ENCODE measurements at places on chromosomes 6 and 20.

DNA sequence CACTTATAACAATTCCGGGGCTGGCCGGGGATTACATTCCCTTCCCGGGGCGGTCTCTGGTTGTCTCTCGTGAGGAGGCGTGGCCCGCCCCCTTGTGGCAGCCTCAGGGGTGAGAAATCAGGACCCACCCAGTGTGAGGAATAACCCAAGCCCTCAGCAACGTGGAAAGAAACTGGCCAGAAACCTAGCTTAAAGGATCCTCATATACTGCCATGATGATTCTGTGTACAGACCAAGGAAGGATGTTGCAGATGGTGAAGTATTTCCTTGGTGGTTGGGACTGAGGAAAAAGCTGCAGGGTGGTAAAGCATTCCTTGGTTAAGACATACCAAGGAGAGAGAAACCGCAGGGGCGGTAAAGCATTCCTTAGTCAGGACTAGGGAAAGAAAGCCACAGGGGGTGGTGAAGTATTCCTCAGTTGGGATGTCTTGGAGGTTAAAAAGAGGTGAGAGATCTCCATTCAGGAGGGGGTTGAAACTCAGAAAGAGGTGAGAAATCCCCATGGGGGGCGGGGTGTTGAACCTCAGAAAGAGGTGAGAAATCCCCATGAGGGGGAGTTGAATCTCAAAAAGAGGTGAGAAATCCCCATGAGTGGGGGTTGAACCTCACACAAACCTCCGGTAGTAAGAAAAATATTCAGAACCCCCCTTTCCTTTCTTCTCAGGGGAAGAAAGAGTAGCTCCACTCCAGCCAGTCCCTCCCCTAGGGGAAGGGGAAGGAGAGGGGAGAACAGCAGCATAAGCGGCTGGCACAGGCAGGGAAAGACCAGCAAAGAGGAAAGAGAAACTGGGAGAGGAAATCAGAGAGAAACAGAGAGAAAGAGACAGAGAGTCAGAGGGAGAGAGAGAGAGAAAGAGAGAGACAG is 238.1 kb downstream of the RNGTT start:
- DNase-seq, result no peak

DNA sequence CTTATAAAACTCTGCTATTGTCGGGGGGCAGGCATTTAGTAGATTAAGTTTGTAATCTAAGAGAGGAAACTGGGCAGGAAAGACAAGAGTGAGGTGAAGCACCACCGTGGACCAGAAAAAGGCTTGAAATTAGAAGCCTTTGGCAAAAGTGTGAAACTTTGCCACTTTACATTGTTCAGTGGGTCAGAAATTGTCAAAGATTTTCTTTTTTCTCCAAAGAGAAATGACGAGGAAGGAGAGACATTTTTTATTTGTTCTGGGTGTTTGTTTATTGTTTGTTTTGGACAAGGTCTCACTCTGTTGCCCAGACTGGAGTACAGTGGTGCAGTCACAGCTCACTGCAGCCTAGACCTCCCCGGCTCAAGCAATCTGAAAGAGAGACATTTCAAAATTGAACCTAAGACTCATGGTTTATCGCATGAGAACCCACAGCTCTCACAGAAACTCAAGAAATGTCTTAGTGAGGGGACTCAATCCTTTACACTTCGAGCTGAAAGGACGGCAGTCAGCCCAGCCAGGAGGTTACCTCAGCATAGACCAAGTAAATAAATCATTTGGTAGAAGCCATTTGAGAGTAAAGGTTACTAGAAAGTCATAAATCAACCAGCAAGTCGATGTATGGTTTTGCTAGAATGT is 262.8 kb upstream of the TAB2 start:
- DNase-seq, result no peak

DNA sequence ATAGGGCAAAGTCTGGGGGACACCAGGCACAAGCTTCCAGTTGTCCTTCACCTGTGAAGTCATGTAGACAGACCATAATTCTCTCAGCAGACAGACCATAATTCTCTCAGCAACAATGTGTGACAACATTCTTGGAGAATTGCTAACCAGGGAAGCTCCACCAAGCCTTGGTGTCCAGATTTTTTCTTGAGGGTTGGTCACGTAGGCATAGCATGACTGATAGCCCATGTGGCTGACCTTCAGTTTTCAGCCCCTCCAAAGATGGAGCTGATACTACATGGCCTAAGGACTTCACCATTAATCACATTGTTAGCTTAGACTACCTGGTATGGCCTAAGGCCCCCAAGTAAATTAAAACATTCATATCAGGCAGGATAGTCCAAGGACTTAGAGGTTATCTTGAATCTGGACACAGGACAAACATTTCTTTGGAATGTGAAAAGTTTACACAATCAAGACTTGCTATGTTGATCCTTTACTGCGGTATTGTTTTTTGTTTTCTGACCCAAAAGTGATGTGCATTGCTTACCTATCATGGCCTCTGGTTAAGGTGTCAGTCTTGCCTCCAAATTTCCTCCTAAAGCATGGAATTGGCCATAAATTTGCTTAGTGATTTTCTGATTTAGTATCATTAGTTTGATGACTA is 76.9 kb downstream of the CEP57L1 start:
- no peak for DNase-seq

DNA sequence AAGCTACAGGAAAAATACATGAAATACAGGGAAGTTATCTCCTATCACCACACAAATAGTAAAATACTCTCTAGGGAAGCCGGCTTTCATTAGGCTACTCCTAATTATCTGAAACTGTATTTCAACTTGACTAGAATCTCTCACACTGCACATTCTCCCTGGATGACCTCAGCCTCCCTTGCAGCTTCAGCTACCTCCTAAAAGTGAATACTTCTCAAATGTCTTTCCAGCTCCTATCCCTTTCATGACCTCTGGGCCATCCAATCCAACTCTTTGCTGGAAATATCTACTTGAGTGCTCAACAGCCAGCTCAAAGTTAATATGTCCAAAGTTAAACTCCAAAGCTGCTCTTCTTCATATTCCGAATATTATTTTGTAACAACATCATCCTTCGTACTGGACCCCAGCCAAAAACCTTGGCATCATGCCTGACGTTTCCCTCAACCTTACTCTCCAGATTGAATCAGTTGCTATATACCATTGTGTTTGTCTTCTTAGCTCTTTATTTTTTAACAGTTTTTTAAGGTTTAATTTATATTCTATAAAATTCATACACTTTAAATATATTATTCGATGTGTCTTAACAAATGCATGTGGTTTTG is 29.4 kb upstream of the KIF6 start:
- DNase-seq, result no peak

DNA sequence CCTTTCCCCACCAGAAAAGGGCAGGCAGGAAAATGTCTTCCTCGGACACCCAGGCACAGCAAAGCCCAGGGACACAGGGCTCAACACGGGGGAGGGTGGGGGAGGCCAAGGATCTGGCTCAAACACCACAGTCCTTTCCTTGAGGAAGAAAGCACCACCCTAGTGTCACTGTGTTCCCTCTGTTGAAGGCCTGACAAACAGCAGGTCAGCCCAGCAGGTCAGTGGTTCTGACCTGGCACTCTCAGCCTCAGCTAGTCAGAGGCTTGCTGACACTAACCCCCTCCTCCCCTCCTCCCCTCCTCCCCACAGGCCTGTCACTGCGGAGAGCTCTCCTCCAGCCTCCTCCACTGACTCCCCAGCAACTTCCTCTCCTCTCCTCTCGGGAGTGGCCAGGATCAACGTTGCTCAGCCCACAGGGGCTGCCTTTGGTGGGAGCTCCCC is 239.6 kb downstream of the LRFN2 start:
- DNase-seq, result no peak

- DNase-seq, result no peak
Measured at GRCh38 chr20:4220756-4221155, 205.4 kb upstream of the RNF24 start.

DNA sequence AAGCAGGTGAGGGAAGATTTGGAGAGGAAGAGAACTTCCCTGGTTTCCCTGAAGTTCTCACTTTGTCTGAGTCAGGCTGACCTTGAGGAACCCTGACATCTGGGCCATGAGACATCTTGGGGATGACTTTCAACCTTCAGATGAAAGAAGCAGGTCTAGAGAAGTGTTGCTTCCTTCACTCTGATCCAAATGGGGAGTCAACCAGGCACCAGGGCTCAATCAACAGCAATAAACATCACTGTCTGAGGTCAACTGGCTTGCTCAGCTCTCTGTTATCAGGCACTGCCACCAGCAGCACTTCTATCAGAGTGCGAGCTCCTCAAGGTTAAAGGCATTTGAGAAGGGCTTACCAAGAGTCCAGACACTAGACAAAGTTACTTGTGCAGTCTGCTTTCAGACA is 6.3 kb downstream of the ACOT8 start:
- DNase-seq, result no peak

- DNase-seq, result no peak
Measured at GRCh38 chr6:157213426-157213825, 109.9 kb downstream of the TMEM242 start.

- DNase-seq, result no peak
Measured at GRCh38 chr6:148440877-148441453, 98.3 kb downstream of the SASH1 start.

GRCh38 chr6:35893246-35893645 is 27.7 kb downstream of the SRPK1 start:
- no peak for DNase-seq

DNA sequence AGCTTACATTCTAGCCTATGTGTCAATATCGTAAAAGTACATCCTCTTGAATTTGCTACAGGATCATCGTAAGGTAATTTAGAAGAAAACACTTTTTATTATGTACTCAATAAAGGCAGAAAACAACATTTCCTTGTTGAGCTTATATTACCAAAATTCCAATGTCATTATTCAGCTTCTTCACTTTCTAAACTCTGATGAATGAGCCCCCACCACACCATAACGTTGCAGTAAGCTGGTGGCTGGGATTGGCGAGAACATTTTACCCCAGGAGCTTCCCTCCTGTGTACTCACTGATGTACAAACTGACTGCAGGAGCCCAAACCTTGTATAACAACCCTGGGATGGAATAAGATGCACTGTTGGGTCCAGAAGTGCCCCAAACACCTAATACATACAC is 238.1 kb upstream of the MARCKS start:
- no peak for DNase-seq

DNA sequence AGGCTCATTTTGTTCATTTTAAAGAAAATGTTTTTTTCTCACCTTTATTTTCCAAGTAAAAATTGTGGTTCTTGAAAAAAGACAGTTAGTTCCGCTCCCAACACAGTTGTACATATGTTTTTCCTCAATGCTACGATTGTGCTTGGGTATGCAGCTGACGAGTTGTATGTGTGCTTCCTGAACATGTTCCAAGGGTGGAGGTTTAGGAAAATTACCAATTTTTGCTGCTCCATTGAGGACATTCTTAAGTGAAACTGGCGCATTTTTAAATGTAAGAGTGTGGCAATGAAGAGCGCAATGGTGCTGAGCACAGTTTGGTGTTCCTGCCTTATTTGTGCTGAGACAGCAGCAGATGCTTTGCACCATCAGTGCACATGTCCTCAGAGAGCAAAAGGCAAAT is 70.3 kb upstream of the CLDN20 start:
- no peak for DNase-seq

- no peak for DNase-seq
Measured at GRCh38 chr6:40559056-40559455, 28.1 kb downstream of the LRFN2 start.

- DNase-seq, result no peak
Measured at GRCh38 chr20:64049878-64050260, 430 bp upstream of the SOX18 start.

DNA sequence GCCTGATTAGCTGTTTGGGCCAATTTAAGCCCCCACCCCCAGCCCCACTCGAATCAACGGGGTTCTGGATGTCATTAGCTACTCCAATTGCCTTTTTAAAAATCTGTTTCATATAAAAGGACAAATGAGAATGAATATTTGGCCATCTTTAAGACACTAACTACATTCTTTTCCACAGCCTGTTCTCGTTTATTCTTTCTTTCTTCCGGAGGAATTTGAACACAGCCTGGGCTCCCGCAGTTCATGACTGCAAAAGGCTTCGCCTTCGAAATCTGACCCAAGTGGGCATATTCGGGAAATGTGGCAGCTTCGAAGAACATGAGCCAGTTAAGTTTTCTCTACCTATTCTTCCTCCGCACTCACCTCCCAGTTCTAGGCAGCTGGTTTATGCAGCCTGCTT is 49.4 kb upstream of the NFATC2 start:
- DNase-seq, result no peak

GRCh38 chr6:122712448-122713137 is 66.9 kb upstream of the FABP7 start:
- DNase-seq, result peak; percentile 3

DNA sequence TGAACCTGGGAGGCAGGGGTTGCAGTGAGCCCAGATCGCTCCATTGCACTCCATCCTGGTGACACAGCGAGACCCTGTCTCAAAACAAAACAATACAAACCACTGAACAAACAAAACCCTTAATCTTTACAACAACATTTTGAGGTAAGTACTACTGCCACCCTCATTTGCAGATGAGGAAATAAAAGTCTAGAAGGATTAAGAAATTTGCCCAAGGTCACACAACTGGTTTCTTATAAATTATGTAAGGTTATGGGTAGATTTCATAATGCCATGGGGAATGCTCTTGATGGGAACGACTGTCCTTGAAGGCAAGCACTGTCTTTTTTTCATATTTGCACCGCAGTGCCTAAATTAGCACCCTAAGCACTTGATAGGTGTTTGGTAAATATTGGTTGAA is 13.8 kb upstream of the B4GALT5 start:
- peak; percentile 87 for DNase-seq

DNA sequence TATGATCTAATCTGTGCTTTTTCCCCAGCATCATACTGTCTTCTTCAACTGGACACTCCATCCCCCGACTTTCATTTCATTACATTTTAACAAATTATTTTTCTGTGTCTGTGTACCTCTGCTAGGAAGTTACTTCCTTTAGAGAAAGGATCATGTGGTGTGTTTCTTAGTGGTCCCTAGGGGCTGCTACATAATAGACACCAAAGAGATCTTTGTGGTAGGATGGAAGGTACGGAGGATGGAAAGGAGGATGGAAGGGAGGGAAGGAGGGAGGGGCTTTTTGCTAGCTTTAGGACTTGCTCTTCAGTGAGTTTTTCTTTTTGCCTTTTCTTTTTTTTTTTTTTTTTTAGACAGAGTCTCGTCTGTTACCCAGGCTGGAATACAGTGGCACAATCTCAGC is 95.7 kb downstream of the TNFAIP3 start:
- no peak for DNase-seq

DNA sequence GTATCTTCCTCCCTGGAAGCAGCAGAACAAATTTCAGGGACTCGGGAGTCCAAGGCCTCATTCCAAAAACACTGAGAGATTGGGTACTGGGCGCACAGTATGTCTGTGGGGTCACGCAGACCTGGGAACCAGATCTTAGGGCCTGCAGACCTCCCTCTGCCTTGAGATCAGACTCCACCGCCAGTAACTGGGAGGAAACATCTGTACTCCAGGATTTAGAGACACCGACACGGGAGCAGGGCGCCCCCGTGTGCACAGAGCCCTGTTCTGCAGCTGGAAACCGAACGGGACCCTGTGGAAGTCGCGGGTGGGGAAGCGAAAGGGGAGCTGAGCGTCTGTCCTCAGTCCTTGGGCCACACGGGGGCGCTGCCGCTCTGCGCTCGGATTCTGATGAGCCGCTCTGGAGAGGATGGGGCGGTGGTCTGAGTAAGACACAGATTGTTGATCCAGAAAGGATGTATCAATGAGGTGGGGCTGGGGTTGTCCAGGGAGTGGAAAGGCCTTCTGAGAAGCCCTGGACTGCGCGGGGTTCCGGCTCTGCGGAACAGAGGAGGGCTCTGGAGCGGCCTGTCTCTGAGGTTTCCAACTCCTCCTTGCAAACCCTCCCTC is 35.7 kb upstream of the HLA-E start:
- DNase-seq, result peak; percentile 66
